Hepatocyte (in vitro differentiated cells): ENCODE measurements at places on chromosomes 2 and 18.

DNA sequence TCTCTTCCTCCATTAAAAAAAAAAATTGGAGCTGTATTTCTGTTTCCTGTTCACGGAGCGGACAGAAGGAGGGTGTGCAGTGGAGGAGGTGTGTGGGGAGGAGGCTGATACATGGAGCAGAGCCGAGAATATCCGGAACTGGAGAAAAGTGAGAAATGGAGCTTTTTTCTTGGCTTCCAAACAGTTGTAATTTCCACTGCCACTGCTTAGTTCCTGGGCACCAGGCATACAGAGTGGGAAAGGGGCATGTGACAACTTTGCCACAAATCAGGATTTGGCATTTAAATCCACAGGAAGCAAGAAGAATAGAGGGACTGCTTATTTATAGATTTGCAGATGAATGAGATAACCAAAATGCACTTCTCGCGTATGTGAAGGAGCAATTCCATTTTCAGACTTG is 71.2 kb downstream of the BCL11A start:
- DNase-seq: no peak

DNA sequence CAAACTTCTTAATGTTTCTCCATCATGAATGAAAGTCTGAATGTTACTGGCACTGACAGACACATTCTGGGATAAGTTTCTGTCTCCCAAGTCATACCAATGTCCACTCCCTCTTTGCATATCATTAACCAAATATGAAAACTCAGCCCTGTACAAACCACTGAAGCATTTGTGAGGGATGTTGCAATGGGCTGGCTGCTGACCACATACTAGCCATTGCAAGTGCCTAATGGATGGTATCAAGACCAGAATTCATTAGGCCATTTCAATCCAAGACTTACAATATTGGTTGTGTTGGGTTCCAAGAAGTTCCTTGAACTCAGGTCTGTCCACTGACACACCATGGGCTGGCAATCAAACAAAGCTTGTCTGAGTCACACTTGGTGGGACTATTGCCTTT is 73.8 kb downstream of the CBLN2 start:
- DNase-seq: no peak

GRCh38 chr2:206614811-206615210 is 27.5 kb upstream of the FAM237A start:
- no peak for DNase-seq

DNA sequence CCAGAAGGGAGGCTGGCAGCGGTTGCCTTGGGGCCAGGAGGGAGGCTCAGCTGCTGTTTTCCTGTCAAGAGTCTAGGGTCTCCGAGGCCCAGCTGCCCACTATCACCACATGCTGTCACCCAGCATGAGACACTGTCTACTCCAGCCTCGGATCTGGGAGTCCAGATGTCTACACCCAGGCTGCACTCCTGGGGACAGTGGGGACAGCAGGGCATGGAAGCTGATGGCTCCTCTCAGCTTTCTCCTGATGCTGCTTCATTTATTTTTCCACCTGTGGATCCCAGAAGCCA is 134.0 kb downstream of the PTGR3 start:
- DNase-seq: no peak

GRCh38 chr18:42798606-42799170 is 316.8 kb downstream of the RIT2 start:
- DNase-seq: no peak
